ENCODE measurements at places on chromosomes 1 and 21. TPM values are rescaled to one million over a fixed set of nuclear protein-coding genes. Genes with fewer than 3 reads are reported as not detected.

CD58 gene
- total RNA-seq = 4.1 TPM

DNA sequence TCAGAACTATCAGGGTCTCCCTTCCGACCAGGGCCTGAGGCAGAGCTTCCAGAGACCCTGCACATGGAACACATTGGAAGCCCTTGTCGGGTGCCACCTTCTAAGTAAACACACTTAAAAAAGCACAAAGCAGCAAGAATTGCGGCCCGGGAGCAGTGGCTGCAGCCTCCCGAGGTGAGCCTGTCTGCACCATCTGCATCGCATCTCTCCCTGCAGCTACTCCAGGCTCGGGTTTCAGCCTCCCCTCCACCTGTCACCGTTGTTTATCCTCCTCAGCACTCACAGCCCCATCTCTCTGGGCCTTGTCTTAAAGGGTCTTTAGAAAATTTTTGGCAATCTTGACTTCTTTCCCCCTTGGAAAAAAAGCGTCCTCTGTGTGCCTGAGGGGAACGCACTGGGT lies 95.1 kb upstream of the ARHGEF16 start:
- DNase-seq = no peak

MSH4 gene
- total RNA-seq = 0.30 TPM

RIPPLY3 gene
- 2.3 TPM for total RNA-seq

DNA sequence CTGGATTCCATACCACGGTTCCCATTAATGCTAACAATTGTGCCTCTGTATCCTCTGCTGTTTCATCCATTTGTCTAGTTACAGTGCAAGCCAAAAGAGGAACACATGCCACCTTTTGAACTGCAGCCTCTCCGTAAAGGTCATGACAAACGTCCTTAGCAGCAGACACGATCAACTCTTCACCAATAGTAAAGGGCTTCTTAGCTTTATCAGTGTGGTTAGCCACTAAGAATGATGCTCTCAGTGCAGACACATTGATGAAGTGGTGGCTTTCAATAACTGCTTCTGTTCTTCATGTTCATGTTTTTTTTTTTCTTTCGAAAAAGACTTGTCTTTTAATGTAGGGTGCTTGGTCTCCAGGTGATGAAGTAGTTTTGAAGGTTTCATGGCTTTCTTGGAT lies 14.3 kb downstream of the XPR1 start:
- DNase-seq = no peak

DIO1 gene
- total RNA-seq = not detected

TBCE gene
- total RNA-seq = 33.3 TPM

DNA sequence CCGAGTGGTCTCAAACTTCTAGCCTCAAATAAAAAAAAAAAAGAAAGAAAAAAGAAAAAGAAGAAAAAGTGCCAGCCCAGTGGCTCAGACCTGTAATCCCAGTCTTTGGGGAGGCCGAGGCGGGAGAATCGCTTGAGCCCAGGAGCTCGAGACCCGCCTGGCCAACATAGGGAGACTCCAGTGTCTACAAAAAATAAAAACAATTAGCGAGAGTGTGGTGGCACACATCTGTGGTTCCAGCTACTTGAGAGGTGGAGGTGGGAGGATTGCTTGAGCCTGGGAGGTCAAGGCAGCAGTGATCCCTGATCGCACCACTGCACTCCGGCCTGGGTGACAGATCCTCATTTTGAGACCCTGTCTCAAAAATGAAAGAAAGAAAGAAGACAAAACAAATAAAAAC lies 1.4 kb upstream of the PTGFRN start:
- no peak for DNase-seq

DNA sequence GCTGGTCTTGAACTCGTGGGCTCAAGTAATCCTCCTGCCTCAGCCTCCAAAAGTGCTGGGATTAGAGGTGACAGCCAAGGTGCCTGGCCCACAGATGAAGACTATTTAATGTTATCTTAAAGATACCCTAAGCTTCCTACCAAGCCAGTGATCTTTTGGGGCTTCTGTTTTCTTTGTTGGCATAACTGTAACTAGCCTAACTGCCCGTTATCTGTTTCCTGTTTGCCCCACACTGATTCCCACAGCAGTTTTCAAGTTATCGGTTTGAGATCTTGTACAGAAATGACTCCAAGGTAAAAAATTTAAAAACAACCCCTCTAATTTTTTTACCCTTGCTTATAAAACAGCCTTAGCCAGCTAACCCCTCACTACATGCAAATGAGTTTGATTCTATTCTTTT lies 12.4 kb downstream of the SELL start:
- DNase-seq = no peak

DNA sequence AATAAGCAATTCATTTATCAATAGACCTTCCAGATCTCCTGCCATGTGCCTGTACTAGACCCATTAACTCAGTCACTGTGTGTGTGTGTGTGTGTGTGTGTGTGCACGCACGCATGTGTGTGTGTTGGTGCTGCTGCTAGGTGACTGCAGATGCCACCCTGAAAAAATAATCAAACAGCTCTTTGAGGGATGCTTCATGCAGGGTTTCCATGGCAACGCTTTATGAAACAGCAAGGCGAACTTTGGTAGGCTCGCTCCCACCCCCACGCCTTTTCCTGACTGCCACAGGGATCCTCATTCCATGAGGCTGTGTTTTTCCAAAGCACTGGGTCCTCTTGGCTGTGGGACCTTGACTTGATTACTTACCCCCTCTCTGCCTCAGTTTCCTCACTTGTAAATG lies 94.0 kb downstream of the HMGB4 start:
- DNase-seq = no peak
